ENCODE measurements at places on chromosomes 7 and 10.

DNA sequence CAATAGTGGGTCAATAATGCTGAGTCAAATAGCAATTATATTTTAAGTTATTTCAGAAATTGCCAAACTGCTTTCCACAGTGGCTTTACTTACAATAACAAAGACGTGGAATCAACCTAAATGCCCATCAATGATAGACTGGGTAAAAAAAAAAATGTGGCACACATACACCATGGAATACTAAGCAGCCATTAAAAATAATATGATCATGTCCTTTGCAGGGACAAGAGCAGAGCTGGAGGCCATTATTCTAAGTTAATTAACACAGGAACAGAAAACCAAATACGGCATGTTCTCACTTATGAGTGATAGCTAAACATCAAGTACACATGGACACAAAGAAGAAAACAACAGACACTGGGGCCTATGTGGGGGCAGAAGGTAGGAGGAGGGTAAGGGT, 15.0 kb upstream of the CYP3A4 start:
- DNase-seq = no peak

DNA sequence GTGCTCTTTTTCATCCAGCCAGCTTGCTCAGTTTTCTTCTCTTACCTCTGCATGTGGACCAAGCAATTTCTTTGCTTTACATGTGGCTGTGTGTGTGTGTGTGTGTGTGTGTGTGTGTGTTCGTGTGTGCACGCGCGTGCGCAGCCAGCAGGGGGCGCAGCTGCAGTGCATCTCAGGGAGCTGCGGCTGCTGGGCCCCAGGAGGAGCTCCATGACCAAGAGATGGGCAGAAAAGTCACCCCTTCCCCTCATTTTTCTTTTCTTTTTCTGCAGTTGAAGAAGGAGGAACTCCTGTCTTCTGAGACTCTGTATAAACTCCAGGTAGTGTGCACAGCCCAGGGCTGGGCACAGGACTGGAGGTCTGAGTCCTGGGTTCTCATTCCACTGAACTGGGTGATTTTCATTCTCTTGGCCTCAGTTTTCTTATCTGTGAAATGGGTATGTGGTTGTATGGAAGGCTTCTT, 41.8 kb downstream of the BLNK start:
- peak; percentile 28 for DNase-seq

DNA sequence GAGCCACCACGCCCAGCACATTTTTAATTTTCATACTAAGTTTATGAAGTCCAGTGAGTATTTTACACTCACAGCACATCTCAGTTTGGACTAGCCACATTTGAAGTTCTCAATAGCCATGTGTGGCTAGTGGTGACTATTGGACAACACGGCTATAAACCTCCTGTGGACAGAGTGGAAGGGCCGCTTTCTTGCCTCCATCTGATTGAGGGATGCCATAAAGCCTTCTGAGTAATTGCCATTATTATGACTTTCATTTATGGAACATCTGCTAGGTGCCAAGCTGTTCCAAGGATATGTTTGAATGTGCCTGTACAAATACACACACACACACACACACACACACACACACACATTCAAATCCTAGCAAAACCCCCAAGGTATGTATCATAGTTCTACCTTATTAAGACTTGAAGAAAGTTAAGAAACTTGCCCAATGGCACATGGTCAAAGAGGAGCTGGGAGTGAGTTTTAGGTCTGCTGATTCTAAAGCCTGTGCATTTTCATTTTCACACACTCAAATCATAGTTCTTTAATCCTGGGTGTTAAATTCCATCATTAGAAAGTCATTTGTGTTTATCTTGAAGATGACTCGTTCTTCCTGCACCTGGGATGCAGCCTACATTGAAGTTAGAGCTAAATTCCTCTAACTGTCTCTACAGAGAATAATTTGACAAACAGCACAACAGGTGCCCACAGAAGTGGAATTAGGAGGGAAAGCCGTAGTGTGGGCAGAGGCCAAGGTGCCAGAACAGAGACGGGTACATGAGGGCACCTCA, 143.3 kb downstream of the PKD1L1 start:
- no peak for DNase-seq

- DNase-seq = no peak
These were observed 63.4 kb upstream of the DNAJB6 start for GRCh38 chr7:157273208-157274093.

GRCh38 chr7:40824461-40824860, 689.7 kb downstream of the SUGCT start:
- DNase-seq = no peak

DNA sequence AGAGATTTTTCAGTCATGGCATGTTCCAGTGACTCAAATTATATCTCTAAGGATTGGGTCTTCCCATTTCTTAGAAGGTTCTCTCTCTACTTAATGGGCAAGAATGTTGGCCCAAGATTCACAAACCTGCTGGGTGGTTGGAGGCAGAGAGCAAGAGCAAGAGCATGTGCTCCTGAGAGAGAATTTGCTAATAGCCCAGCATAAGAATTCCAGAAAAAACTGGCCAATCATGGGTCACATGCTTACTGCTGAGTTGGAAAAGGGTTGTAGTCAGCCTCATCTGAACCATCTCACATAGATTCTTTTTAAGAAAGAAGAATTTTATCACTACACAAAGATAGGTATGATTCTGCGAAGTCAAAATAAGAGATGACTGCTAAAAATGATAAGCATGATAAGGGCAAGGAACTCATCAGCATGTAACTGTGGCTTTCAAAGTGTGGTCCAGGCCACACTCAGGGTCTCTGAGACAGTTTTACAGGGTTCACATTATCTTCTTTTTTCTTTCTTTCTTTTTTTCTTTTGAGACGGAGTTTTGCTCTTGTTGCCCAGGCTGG, 8.2 kb upstream of the VCL start:
- DNase-seq = no peak

- DNase-seq = peak; percentile 71
These were observed 15.5 kb downstream of the LZTS2 start for GRCh38 chr10:101014966-101015581.

- no peak for DNase-seq
These were observed 219.8 kb downstream of the TCERG1L start for GRCh38 chr10:131091682-131092081.

DNA sequence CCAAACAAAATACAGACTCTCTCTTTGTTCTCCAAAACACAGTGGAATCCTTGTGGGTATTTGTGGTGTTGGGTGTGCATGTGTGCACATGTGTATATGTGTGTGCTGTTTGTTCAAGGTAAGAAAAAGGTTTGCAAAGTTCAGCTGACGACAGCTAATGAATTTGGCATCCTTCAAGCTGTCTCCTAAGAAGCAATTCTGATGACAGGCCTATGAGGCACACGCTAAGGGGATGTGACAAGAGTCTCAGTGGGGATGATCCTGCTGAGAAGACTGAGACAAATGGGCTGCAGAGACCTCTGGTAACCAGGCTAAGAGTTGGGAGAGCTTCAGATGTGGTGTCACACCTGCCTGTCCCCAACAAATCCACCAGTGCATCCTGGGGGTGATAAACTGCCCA, 26.5 kb upstream of the CELF2 start:
- DNase-seq = no peak

DNA sequence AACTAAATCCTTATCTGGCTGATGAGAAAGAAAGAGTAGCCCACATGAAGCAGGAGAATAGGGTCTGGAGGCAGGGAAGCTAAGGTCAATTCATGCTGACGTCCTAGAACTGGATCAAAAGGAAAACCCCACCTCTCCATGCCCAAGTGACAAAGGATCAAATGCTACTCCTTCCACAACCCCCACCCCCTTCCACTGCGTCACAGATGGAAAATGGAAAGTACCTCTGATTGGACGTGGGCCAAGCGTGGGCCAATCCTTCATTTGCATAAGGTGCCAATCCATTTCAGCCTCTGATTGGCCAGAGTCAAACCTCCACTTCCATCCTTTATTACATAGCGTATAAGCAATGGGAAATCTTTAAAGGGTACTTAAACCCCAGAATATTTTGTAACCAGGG, 431.3 kb upstream of the ETV1 start:
- no peak for DNase-seq
